ENCODE measurements at places on chromosomes 5 and 9.

DNA sequence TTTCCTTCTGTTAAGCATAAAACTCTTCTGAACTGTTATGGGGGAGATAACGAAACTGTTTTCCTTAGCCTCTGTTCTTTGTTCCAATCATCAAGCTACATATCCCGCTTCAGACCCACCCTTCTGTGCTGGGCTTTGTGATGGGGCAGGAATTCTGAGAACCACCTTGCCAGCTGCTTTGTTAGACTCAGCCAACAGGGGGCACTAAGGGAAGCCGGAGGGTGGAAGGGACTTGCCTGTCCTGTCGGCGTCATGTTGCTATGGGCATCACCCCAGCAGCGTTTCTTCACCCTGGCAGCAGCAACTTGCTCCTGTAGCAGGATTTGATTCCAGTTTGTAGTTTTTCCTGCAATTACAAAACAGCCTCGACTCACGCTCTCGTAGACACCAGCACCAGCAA lies 169.1 kb downstream of the CAAP1 start:
- peak; percentile 51 for DNase-seq

DNA sequence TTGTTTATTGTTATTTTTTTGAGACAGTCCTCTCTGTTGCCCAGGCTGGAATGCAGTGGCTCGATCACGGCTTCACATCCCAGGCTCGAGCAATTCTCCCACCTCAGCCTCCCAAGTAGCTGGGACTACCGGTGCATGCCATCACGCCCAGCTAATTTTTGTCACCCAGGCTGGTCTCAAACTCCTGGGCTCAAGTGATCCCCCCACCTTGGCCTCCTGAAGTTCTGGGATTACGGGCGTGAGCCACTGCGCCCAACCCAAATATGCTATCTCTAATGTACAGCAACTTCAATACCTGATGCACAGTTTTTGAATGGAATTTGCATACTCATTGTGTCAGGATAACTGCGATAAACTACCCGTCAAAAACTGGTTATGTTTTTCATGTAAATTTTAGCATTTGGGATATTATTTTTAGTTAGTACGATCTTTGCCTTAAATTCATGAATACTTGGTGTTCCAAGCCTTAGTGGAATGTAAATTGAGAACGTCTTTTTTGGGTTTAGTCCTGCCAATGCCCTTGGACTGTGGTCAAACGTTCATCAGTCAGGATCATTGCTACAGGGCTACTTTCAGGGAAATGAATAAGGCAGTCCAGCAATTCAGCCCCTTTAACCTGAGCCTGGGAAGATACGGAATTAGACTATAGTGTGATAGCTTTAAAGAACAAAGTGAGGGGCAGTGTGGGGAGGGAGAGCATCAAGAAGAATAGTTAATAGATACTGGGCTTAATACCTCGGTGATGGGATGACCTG lies 4.4 kb downstream of the UGCG start:
- no peak for DNase-seq

DNA sequence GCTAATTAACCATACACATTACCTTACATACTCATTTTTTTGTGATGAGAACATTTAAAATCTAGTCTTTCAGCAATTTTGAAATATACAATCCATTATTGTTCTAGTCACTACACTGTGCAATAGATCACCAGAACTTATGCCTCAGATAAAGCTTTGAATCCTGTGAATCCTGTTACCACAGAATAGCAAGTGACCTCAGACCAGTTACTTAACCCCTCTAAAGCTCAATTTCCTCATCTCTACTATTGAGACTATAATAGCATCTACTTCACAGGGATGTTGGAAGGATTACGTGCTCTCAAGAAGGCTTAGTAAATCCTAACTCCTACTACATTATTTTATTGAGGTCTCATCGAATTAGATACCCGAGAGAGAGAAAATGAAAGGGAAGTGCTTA lies 60.2 kb upstream of the PIP5K1B start:
- DNase-seq, result no peak

DNA sequence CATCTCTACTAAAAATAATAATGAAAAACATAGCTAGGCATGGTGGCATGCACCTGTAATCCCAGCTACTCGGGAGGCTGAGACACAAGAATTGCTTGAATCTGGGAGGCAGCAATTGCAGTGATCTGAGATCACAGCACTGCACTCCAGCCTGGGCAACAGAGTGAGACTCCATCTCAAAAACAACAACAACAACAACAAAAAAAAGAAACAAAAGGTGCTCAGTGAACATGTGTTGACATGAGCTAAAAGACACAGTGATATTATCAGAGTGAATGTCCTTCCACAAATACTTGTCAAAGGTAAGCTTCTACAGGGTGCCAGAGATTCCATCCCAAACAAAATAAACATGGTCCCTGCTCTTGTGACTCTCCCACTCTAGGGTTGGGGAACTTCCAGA lies 75.2 kb upstream of the LMX1B start:
- DNase-seq, result no peak

DNA sequence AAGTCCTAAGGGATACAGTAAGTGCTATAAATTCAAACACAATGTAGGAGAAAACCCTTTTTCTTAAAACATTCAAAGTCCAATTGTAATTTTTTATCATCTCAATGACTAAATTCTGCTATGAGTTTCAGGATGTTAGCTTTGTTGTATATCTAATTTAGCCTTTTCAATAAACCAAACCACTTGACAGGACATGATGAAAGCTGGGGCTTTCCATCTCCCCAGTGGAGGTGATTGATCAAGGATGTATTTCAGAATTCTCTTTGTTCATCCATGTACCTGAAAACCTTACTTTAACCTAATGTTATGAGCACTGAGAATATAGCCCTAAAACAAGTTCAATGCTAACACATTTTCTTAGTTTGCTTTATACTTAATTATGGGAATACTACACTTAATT lies 639.0 kb upstream of the ITGA1 start:
- DNase-seq, result no peak

- no peak for DNase-seq
Observed at GRCh38 chr9:136179101-136179616, 25.8 kb downstream of the LHX3 start.

DNA sequence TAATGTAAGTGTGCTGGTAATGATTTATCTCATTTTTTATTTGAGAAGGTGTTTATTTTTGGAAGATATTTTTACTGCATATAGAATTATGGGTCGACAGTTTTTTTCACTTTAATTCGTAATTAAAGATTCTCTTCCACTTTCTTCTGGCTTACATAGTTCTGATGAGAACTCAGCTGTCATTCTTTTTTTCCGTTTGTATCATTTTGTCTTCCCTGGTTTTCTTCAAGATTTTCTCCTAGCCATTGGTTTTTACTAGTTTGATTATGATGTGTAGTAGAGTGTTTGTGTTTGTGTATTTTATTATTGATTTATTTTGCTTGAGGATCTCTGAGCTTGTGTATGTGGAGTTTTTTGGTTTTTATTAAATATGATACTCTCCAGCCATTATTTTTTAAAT lies 21.7 kb downstream of the SLF1 start:
- no peak for DNase-seq

DNA sequence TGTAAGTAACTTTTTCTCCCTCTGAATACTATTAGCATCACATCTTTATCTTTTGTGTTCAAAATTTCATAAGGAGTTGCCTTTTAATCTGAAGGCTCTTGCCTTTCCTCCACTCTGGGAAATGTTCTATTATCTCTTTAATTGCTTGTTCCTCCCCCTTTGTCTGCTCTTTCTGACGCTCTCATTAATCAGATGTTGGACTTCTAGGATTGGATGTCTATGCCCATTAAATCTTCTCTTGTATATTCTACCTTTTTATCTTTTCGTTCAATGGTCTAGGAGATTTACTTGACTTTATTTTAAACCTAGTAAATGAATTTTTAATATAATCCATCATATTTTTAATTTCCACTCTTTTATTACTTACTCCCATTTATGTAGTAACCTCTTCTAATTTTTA lies 76.7 kb downstream of the MARCHF3 start:
- no peak for DNase-seq

GRCh38 chr5:60482301-60482700 lies 217.7 kb downstream of the DEPDC1B start:
- DNase-seq, result no peak

- no peak for DNase-seq
Observed at GRCh38 chr5:38341641-38342040, 83.3 kb downstream of the EGFLAM start.

DNA sequence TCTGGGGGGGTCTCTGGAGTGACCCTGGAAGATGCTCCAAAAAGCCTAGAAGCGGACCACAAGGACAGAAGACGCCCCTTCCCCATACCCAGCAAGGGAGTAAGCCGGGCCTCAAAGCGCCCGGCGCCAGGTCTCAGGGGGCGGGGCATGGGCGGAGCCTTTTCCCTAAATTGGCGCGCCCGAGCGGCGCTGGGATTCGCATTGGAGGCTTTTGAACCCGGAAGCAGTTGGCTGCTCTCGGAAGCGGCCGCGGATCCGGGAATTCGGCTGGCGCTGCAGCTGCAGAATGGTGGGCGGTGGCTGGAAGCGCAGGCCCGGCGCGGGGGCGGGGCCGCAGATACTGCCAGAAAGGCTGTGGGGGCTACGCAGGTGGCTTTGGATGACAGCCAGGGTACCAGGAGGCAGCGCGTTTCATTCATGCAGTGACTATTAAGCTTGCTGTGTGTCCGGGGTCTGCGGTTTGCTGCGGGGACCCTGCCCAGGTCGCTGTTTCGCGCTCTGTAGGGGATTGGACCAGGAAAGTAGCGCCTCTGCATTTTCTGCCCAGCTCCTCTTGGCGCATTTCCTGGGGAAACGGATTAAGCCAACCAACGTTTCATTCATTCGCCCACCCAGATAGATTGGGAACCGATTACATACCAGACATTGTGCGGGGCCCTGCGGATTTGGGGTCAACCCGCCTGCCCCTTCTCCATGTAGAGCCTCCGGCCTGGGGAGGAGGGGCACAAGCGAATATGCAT lies 83.0 kb upstream of the FREM1 start:
- DNase-seq, result peak; percentile 91

- DNase-seq, result no peak
Observed at GRCh38 chr5:134547579-134547978, 22.1 kb downstream of the JADE2 start.

DNA sequence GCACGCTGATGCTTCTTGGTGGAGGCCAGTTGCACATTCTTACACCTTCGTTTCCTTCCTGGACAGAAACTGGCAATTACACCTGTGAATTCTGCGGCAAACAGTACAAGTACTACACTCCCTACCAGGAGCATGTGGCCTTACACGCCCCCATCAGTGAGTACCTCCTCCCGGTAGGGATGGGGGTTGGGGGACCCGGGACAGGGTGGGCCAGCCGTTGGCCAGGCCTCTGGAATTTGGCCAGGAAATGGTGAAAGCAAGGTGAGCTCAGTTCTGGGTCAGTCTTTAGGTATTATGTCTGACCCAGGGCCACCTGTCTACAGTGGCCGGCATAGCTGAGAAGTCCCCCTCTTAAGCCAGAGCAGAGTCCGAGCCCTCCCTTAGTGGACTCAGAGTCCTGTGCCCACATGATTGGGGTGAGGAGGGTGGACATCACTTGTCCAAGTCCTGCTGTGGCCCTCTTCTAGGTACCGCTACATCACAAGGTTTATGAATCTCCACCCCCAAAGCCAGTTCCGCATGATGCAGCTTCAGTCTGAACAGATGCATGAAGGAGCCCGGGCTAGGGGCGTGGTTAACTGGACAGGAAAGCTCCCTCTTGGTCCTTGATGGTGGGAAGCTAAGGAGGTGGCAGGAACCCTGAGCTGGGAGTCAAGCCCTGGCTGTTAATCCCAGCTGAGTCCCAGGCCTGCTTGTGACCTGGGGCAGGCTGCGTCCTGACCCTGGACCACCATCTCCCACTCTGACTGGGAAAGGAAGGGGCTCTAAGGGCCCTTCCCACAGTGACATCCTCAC lies 61.3 kb downstream of the AMBP start:
- no peak for DNase-seq

DNA sequence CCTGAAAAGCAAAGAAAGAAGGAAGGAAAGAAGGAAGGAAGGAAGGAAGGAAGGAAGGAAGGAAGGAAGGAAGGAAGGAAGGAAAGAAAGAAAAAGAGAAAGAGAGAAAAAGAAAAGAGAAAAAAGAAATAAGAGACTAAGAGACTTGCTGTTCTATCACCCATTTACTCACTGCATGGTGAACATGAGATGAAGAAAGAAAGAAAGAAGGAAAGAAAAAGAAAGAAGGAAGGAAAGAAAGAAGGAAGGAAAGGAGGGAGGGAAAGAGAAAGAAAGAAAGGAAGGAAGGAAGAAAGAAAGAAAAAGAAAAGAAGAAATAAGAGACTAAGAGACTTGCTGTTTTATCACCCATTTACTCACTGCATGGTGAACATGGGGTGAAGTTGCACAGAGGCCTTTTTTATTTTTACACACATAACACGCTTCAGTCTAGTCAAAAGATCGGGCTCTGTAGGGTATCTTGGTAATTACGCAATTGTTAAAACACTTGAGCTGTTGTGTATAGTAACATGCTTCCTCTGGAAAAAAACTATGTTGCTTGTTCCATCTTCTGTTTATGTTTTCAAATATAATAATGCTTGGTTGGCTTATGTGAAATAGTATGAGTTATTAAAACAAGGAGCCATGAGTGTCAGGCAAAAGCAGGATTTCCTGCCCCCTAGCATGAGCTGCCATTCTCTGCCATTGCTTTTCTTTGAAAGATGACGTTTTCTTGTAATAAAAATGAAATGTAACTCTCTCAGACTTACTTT lies 119.3 kb upstream of the ZNF608 start:
- no peak for DNase-seq

DNA sequence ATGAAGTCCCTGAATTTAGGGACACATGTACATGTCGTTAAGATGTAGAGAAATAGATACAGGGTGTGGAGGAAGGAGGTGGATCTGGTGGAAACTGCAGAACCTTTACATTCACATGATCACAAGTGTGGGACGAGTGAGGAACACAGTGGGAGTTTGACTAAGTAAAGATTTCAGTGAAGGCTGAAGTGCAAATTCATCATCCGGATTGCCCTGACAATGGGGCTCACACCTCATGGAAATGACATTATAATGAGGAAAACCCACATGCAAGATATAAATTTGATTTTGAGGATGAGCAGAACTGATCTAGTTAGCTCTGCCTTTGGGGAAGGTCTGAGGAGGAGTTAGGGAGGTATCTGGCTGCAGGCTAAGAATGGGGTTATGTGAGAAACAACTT lies 173.9 kb downstream of the FSTL4 start:
- no peak for DNase-seq

- DNase-seq, result no peak
Observed at GRCh38 chr5:131541762-131542161, 93.3 kb downstream of the RAPGEF6 start.

DNA sequence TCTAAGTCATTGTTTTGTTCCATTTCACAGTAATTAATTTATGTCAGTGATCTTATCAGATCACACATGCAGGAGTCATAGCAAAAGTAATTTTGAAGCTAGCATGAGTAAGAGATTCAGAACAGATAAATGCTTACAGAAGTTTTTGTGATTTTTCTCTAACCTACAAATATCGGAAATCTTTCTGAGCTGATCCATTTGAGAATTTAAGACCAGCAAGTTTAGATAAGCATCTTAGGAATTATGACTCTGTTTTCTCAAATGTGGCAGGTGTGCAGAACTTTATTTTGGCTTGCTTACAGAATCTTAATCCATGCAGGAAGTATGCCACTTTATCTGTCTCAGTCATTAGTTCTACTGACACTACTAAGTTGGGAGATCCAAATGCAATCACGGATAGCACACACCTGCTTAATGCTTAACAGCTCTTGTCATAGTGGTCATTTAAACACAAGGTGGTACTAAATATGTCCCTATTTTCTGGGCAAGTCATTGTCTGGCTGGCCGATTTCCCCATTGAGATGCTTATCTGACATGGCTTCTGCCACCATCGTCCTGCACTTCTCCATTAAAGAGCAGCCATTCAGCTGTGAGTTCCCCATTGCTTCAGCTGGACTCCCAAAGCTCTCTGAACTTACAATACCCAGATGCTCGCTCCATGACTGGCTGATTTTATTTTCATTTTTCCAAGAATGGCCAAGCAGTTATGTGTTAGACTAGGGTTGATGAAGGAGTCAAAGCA lies 305.4 kb upstream of the NUDT12 start:
- no peak for DNase-seq

All from nephron progenitor cell (in vitro differentiated cells).